ENCODE measurements at places on chromosomes 11 and 22.

GRCh38 chr11:37503411-37504059 lies 905.5 kb upstream of the RAG2 start:
- no peak for DNase-seq

DNA sequence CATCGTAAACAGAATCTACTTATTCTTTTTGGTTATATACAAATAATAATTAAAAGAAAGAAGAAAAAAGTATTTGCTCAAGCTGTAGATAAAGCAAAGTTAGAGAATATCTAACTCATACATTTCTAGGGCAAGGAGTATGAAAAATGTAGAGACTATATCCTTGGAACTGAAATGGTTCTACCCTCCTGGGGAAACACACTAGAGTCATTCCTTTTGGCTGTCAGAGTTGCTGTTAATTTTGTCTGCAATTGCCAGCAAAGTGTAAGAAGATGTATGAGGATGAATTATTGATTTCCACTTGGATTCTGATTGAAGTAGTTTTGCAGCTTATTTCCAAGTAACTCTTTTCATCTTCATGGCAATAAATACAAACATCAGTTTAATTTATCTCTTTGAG lies 69.1 kb downstream of the SLC17A6 start:
- no peak for DNase-seq

DNA sequence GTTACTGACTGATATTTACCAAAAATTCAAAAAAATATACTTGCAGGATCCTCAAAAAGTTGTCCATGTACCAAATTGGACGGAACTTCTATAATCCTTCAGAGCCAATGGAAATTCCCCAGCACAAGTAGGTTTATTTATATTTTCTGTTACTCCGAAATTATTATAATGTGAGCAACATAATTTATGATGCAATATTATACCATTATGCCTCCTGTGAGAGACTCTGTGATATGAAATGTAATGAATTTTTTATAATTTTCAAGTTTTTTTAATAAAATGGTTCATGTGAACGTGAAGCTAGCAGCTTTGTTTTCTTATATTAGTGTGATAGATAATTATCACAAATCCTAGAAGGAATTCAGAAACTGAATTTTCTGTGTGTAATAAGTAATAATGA lies 18.2 kb downstream of the PIWIL4 start:
- DNase-seq: no peak

DNA sequence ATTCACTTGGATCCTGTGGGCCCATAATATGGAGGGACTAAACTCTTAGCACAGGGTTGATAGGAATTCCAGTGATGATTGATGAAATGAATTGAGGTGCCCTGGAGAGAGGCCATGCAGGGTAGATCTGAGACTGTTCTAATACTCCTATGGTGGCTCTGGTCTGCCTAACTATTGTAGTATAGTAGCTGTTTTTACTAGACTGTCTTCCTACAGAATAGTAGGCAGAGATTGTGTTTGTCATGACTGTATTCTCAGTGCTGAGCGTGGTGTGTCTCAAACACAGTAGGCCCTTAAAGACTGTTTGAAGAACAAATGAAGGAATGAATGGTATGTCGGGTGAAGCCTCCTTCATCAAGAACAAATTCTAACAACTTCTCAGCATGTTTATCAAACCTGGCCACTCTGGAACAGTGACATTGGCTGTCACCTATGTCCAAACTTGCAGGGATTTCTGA lies 107.0 kb upstream of the SESN3 start:
- DNase-seq: no peak

GRCh38 chr11:30914143-30914762 lies 328.1 kb upstream of the MPPED2 start:
- peak; percentile 16 for DNase-seq

DNA sequence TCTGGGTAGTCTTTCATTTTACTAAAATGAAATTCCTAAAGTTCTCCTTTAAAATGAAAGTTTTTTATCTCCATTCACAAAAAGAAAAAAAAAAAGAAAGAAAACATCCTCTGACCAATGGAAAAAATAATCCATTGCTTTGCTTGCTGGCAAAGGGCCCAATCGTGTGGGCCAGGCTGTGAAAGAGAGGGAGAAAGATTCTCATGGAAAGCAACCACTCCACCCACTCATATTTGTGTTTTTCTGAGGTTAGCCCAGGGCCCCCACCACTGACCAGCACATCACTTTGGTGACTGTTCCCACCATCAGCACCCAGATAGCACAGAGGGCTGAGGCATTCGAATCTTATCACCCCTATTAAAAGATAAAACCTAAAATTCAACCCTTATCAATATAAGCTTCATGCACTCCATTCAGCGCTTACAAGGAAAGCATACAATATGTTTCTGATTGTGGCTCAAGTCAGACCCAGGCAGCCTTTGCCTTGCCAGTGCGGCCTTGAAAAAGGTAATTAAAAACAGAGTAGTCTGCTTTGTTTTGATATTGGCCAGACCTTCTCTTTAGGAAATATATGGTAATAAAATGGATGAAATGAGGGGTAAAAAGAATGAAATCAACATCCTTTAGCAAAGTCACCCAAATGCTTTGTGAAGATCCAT lies 192.8 kb downstream of the ETS1 start:
- no peak for DNase-seq

GRCh38 chr22:39381009-39381755 lies 18.4 kb upstream of the TAB1 start:
- DNase-seq: no peak

- DNase-seq: no peak
Measured at GRCh38 chr11:111632516-111633220, 30.4 kb downstream of the SIK2 start.

GRCh38 chr11:882596-882995 lies 28.0 kb downstream of the CHID1 start:
- no peak for DNase-seq

- DNase-seq: peak; percentile 19
Measured at GRCh38 chr22:36549033-36549432, 20.1 kb upstream of the EIF3D start.

DNA sequence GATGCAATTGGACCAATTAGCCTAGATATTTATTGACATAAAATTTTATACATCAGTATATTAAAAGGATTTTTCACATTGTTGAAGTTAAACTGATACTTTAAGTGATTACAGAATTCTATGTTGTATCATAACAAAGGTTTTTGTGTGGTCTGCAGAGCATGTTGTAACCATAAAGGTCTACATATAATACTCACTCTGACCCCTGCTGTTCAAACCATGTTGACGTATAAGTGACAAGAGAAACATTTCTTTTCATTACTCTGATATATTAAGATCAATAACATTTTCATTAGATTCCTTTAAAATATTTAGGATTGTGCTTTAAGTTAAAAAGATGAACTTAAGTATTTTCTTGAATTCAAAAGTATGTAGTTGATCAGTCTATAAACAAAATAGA lies 63.9 kb downstream of the GAS2 start:
- peak; percentile 20 for DNase-seq

DNA sequence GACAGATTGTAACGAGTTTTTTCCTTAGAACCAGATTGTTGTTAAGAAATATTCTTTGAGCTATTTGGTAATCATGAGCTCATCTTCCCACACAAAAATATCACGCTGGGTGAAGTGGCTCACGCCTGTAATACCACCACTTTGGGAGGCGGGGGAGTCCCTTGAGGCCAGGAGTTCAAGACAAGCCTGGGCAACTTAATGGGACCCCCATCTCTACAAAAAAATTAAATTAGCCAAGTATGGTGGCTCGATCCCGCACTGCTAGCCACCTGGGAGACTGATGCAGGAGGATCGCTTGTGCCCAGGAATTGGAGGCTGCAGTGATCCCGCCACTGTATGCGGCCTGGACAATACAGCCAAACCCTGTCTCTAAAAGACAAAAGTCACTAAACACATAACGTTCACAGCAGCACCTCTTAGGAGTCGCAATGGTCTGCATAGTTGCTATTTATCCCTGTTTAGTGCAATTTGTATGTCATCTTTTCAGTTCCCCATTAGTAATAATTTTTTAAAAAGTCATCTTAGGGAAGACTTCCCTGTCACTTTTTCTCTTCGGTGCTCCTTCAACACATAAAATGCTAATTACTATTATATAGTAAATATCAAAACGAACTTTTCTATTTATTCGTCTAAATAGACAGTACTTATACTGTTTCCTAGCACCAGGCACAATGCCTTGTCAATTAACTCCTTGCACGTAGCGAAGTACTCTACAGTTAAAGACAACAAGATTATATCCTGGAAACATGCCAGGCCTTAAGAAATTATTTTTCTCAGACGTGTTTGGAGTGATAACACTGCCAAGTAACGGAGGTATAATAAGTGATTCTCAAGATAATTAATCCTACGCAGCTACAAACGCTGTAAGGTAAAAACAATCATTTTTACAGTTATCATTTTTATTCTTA lies 1.1 kb downstream of the ST13 start:
- peak; percentile 20 for DNase-seq

GRCh38 chr11:94305146-94305545 lies 766 bp downstream of the IZUMO1R start:
- no peak for DNase-seq

GRCh38 chr11:123304828-123305466 lies 109.9 kb upstream of the CLMP start:
- DNase-seq: no peak

GRCh38 chr11:69744435-69744834 lies 30.7 kb downstream of the FGF4 start:
- no peak for DNase-seq

- peak; percentile 74 for DNase-seq
Measured at GRCh38 chr11:117815262-117815803, 9.2 kb downstream of the FXYD2 start.

GRCh38 chr11:62985041-62985750 lies 429 bp upstream of the SLC22A6 start:
- no peak for DNase-seq

DNA sequence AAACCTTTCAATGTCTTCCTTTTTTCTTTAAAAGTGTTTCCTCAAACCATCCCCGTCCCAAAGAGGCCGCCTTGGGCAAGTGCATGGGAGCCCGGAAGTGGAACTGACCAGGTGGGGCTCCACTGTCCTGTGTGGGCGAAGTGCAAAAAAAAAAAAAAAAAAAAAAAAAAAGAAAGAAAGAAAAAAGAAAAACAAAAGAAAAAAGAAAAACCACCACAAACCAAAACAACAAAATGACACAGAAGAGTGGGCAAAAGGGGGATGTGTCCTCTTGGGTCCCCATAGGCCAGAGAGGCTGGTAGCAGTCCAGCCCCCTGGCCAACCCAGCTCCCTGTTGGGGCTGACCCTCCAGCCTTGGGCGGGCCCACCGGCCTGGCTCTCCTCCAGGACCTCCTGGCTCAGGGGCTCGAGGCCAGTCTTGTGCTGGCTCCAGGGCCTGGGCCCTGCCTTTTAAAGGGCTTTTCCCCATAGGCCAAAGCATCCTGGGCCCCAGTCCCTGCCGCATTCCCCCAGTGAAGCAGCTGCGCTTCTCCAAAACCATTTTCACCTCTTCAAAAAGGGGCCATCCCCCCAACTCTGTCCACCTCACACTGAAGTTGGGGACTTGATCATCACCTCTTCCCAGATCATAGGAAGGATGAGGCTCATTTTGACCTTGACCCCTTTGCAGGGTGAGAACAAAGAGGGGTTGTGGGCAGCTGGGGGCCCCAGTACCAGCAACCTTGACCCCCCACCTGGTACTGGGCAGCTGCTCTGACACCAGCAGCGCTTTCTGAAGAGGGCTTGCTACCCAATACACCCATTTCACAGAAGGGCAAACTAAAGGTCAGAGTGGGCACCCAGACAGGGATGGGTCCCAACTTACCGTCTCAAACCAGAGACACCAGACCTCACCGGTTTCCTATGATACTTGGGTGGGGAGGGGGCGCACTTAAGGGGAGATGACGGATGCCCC lies 9.4 kb downstream of the CBX6 start:
- DNase-seq: no peak

- DNase-seq: no peak
Measured at GRCh38 chr11:1779034-1779805, 15.5 kb upstream of the CTSD start.

GRCh38 chr11:64571410-64572091 lies 19.5 kb upstream of the SLC22A12 start:
- peak; percentile 40 for DNase-seq

GRCh38 chr22:19984201-19984753 lies 32.3 kb downstream of the ARVCF start:
- no peak for DNase-seq

GRCh38 chr11:4514196-4514595 lies 30.8 kb upstream of the OR52M1 start:
- no peak for DNase-seq

GRCh38 chr11:111123463-111124398 lies 121.8 kb upstream of the POU2AF2 start:
- no peak for DNase-seq

DNA sequence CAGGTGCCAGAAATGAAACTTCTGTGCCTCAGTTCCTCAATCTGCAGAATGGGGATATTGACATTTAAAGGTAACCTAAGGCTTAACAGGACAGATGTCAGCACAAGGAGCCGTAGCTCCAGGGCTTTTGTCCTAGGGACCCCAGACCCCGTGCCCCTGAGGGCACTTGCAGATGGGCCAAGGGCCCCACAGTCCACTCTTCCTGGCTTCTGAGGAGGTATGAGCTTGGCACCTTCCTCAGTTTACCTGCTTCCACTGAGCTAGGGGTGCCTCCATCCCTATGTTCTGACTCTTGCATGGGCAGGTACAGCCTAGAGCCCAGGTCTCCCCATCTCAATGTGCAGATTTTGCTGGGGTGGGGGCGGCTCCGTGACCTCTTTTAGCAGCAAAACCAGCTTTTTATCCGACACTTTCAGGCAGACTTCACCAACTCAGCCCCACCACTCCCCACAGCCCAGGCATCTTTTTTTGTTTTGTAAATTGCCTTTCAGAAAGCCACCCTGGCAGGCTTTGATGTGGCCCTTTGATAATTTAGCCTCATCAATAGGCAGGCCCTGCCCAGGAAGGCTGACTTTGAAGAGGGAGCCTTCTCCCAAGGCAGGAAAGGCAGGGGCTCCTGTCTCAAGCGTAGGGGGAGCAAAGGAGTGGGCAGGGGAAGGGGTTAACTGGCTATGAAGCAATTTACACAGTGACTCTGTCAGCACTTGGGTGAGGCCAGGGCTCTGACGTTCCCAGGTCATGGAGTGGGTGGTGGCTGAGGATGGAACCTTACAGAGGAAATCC lies 23.7 kb upstream of the FGF3 start:
- no peak for DNase-seq

DNA sequence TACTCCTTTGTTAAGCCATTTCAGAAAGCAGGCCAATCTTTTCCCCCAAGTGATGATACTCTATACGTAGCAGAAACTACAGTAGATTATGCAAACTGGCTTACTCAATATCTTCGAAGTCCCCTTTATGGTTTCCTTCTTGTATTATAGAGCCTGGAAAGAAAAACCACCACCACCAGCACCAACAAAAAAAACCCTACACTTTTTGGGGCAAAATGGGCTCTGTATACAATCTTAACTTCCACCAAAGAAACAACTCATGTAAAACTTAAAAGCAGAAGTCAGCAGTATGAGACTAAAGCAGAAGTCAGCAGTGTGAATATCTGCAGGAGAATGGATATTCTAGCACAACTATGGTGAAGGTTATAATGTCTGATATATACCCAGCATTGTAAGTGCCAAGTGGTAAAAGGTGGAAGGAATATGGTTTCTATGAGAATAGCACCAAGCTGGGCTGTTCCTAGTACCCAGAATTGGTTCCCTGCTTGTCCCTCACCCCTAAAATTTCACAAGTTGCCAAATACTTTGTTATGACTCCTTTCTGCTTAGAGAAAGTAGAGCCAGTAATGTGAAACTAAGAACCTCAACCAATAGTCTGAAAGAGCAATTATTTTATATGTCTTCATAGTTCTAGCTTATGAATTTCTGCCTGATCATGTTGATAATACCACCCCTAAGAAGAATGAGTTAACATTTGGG lies 252.1 kb downstream of the SBF2 start:
- no peak for DNase-seq

- no peak for DNase-seq
Measured at GRCh38 chr11:26761361-26761809, 39.5 kb upstream of the SLC5A12 start.

- DNase-seq: no peak
Measured at GRCh38 chr11:113643006-113643585, 63.0 kb downstream of the TMPRSS5 start.

Measured in RPMI8226 (cell line).